ENCODE measurements at places on chromosomes 7 and 10.

- DNase-seq: no peak
Measured at GRCh38 chr10:46545861-46546590, 10.4 kb downstream of the GPRIN2 start.

GRCh38 chr7:132516042-132516840, 60.0 kb downstream of the PLXNA4 start:
- no peak for DNase-seq

DNA sequence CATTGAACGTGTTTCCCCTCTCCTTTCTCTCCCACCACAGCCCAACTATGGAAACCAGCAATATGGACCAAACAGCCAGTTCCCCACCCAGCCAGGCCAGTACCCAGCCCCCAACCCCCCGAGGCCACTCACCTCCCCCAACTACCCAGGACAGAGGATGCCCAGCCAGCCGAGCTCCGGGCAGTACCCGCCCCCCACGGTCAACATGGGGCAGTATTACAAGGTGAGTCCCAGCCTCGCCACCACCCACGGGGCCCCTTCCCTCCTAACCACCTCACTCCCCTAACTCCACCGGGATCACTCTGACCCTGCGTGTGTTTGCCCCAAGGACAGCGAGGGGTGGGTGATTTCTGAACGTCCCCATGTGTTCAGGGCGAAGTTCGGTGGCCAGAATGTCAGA, 50.8 kb upstream of the PPIF start:
- DNase-seq: no peak

DNA sequence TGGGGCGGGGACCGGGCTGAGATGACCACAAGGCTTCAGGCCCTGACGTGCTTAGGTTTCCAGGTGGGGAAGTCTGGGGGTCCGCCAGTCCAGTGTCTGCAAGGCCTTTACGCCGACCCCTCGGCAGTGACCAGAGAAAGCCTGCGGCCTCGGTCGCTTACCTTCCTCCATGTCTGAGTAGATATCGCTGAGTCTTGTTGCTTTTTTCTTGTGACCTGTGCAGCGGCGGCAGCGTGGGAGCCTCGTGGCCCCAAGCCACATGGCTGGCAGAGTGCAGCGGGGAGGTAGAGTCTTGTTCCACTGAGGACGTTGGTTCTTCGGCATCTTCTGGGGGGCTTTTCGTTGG, 329 bp downstream of the NOLC1 start:
- no peak for DNase-seq

GRCh38 chr10:48939790-48940325, at the start of gene LRRC18:
TSS of gene LRRC18 (minus strand) at chr10:48939840. CDS start at chr10:48914155, 25,685 bp downstream.
- no peak for DNase-seq

GRCh38 chr10:132142396-132143161, 44.2 kb upstream of the DPYSL4 start:
- no peak for DNase-seq

DNA sequence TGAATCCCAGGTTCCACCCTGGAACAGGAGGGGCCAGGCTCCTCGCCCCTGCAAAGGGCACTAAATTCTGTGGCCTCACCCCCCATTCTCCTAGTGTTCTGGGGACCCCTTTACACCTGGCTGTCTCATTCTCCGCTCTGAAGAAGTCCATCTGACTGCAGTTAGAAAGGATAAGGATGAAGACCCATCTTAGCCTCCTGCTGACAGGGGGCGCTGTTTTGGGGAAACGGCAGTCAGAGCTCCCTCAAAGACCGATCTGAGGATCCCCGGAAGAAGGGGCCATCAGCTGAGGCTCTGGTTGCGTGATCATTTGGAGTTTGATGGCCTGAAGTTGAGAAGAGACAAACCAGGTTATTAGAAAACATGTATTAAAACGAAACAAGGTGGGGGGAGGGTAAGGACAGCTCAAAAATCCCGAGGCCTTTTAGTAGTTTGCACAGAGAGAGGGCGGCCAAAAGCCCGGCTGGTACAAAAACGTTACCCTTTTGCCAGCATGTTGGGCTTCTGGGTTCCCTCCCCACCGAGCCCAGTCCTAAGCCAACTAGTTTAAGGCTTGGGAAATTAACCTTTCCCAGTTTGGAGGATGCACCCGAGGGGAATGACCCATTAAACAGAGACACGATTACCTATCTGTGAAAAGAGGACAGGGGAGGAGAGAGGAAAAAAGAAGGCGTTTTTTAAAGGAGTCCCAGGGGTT, 102.8 kb downstream of the CHN2 start:
- DNase-seq: no peak

DNA sequence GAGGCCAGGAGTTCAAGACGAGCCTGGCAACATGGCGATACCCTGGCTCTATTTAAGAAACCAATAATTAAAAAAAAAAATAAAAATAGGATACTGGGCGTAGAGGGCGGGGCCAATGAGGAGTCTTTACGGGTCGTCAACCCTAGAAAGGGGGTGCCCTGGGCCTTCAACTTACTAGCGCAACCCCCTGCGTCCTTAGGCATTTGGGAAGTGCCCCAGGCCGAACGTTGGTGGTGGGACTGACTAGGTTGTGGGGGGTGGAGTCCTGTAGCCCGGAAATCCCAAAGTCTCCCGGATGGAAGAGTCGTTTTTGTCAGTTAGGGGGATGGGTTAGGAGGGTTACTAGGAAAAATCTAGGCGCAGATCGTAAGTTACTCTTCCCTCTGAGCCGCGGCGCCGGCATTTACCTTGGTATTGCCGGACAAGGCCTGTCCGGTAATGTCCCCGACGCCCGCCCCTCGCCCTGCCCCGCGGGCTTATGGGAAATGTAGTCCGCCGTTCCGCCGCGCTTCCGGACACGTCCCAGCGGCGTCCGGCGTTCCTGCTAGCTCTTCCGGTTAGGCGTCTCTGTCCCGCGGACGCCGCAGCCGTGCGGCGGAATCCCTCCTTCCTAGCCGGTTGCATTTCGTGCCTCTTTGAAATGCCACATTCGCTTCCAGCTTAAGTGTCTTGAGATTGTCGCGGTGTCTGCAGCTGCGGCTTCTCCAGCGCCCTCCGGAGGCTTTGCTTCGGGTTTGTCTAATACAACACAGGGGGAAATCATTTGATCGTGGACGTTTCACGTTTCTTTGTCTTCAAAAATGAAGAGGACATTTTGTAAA, 1.3 kb upstream of the ACBD5 start:
- peak; percentile 72 for DNase-seq

GRCh38 chr7:158407581-158408317, 179.9 kb downstream of the PTPRN2 start:
- no peak for DNase-seq

GRCh38 chr7:98990356-98990755, 112.0 kb downstream of the TRRAP start:
- DNase-seq: no peak

DNA sequence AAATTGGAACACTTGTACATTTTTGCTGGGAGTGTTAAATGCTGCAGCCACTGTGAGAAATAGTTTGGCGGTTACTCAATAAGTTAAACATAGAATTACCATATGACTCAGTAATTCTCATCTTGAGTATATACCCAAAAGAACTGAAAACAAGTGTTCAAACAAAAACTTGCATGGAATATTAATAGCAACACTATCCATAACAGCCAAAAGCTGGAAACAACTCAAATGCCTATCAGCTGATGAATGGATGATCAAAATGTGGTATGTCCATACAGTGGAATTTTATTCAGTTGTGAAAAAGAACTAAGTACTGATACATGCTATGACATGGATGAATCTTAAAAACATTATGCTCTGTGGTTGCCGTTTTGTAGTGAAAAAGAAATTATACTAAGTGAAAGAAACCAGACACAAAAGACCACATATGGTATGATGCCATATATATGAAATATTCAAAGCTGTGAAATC, 63.0 kb upstream of the SP4 start:
- DNase-seq: no peak

GRCh38 chr10:121579656-121580055, 18.6 kb downstream of the FGFR2 start:
- no peak for DNase-seq

DNA sequence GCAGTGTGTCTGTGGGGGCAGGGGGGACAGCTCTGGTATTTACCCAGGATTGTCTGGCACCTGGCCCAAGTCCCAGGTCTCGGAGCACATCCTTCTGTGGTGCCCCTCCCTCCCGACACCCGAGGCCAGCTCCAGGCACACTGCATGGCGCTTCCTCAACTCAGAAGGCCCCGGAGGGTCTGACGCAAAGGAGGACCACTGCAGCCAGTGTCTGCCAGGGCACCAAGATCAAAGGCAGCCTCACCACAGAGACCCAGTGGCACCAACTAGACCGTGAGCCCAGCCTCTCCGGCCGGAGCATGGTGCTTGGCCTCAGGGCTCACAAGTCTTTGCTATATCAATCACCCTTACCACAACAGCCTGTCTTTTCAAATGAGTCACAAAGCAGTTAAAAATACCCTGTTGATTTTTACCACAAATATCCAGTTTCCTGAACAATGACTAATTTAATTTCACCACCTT, 99.3 kb upstream of the DDC start:
- DNase-seq: no peak

GRCh38 chr10:73253225-73253555, 746 bp upstream of the MRPS16 start:
- DNase-seq: no peak

DNA sequence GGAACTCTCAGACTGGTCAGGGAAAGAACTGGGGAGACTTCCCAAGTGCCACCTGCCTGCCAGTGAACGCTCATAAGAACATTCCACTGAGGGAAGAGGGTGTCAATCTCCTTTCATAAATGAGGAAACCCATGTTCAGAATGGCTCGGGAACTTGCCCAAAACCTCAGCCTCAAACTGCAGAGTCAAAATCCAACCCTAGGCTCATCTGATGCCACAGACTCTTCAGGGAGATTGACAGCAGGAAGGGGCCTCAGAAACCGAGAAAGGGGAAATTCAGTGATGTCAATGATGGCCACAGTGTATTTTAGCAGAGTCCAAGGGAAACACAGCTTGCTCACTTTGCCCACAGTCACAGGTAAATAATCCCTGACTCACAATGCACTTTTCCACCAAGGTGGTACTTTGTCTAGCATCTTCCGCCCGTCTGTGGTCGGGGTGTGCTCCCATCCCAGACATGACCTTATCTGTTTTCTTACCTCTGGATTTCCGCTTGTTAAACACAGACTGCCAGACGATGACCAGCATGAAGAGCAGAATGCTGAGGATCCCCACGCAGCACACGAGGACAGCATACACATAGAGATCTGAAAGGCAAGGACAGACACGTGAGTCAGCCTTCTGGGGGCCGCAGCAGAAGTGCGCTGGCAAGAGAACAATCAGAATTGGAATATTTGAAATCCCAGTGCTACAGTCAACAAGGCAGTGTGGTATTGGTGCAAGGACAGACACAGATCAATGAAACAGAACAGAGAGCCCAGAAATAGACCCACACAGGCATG, 38.4 kb downstream of the VSTM4 start:
- DNase-seq: no peak

GRCh38 chr10:11646450-11646849, 35.0 kb upstream of the USP6NL start:
- DNase-seq: no peak

DNA sequence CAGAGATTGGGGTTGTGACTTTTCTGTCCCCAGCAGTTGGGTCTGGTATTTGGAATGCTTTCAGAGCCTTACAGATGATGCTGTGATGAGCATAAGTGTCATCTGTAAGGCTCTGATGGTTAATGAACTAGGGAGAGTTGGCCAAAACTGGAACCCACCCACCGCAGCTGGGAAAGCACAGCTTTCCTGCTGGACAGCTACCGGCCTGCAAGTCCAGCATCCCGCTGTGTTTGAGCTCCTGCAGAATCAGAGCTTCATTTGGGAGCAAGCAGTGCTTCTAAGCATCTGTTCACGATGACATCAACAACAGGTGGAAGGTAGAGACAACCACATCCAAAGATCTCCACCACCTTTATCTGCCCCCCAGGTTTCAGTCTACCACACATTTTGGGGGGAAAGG, 11.7 kb downstream of the UCN3 start:
- DNase-seq: no peak

Measured in stimulated activated CD8-positive, alpha-beta memory T cell treated with anti-CD3 and anti-CD28 coated beads, Interleukin-2, amount 100 ng/mL, for 1 hour (primary cell).